Astrocyte (in vitro differentiated cells and primary cell): ENCODE measurements at places on chromosomes 3 and 15. TPM values are rescaled to one million over a fixed set of nuclear protein-coding genes. Genes with fewer than 3 reads are reported as not detected.
A peak's percentile ranks its signal among the peaks of the same experiment; 100 is the strongest.

GRCh38 chr15:68492855-68493254 is 60.9 kb upstream of the ITGA11 start:
- no peaks in the 10 kb centered on the region for H3K36me3 ChIP-seq
- no peak overlapping the region for H3K27ac ChIP-seq
- H3K27me3 ChIP-seq: no peaks in the 10 kb centered on the region
- H3K4me3 ChIP-seq: no peak overlapping the region
- peak; percentile 66 for DNase-seq
- H3K4me1 ChIP-seq: peaks cover 23% of the 10 kb centered on the region

Gene UBE2E1
- total RNA-seq: 145 and 150 TPM in 2 replicates

Gene PLCB2
- 1.7 and 3.7 TPM in 2 replicates for total RNA-seq

DNA sequence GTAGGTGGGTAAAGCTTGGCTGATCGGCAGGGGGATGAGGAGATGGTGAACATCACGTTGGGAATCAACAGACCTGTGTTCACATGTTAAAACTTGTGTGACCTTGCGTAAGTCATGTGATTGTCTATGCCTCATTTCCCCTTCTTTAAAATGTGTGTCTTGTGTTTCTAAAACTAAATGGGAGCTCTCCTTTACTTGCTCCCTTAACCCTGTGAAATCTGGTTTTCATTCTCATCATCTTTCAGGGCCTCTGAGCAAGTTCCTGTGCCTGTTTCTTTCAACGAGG is 29.7 kb upstream of the IREB2 start:
- H3K4me1 ChIP-seq: no peaks in the 10 kb centered on the region
- H3K27ac ChIP-seq: no peak overlapping the region
- H3K36me3 ChIP-seq: no peaks in the 10 kb centered on the region
- no peak overlapping the region for H3K4me3 ChIP-seq
- no peaks in the 10 kb centered on the region for H3K27me3 ChIP-seq

Gene STRC
- total RNA-seq: 0.25 and 0.29 TPM in 2 replicates

Gene MUC4
- total RNA-seq: 0.02 and 0.05 TPM in 2 replicates

DNA sequence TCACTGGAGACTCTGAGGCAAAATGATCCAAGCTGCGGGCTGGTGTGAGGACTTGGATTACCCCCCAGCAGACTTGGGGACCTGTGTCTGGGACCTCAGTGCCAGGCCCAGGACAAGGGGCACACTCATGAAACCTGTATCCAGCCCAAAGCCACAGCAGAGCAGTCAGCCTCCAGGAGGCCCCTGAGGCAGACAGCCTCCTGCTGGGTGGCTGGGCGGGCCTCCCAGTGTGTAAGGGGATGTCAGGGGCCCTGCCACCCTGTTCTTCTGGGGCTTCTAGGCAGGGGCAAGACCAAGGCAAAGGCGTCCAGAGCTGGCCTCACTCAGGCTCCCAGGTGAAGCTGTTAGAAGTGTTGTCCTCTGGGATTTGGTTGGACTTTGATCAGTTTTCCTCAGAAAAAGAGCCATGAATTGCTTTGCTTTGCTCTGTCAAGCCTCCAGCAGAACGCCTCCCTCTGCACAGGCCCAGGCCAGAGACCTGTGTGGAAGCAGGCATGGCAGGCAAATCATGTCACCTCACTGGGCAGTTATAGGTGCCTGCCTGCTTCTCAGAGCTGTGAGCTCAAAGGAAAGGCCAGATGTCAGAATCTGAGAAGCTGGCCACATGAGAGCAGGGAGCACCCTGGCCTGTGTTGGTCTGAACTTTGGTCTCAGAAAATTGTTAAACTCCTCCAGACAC is 77.4 kb downstream of the SMAD6 start:
- no peaks in the 10 kb centered on the region for H3K36me3 ChIP-seq
- peak overlapping the region; percentile 74 for H3K27ac ChIP-seq
- H3K4me1 ChIP-seq: peaks cover 49% of the 10 kb centered on the region
- no peak for DNase-seq
- H3K27me3 ChIP-seq: no peaks in the 10 kb centered on the region
